K562 (cell line): ENCODE measurements at places on chromosomes 1 and 21. TPM values are rescaled to one million over a fixed set of nuclear protein-coding genes. Genes with fewer than 3 reads are reported as not detected.

GRCh38 chr1:53539711-53540603, 80.8 kb downstream of the DMRTB1 start:
- H3K27me3 ChIP-seq, result peaks cover 23% of the 10 kb centered on the region
- H3K4me3 ChIP-seq, result no peak overlapping the region
- no peak overlapping the region for H3K27ac ChIP-seq
- DNase-seq, result no peak
- H3K4me1 ChIP-seq, result no peaks in the 10 kb centered on the region

GRCh38 chr1:168879896-168880734, 151.1 kb upstream of the DPT start:
- no peak overlapping the region for H3K27ac ChIP-seq
- H3K36me3 ChIP-seq, result no peaks in the 10 kb centered on the region
- no peaks in the 10 kb centered on the region for H3K4me1 ChIP-seq
- H3K27me3 ChIP-seq, result no peaks in the 10 kb centered on the region
- H3K4me3 ChIP-seq, result no peak overlapping the region
- DNase-seq, result no peak

DNA sequence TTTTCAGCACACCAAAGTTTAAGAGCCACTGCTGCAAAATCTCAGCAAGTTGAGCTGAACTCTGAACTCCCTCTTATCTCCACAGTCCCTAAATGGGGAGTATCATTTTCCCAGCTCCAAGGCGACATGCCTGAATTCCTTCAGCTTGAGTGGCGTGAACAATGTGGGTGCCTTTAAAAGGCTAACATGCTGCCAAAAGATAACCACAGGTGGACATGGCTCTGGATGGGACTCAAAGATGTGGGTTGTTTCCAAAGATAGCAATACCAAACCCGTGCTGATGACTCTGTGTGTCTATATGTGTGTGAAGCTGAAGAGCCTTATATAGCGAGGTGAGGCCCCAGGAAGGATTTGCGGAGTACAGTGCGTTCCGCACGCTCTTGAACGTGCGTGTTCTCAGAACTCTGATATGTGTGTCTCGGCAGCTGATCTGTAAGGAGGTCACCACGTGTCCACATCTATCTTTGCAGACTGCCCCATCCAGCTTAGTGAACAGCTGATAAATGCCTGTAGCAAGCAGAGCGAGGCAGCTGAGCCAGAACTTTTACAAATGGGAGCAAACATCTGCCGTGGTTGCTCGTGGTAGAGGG, 189.2 kb downstream of the DYRK1A start:
- H3K36me3 ChIP-seq, result no peaks in the 10 kb centered on the region
- H3K27me3 ChIP-seq, result 0 out of 3 replicates have a peak, but pooled peaks cover 3% of the 10 kb centered on the region

DNA sequence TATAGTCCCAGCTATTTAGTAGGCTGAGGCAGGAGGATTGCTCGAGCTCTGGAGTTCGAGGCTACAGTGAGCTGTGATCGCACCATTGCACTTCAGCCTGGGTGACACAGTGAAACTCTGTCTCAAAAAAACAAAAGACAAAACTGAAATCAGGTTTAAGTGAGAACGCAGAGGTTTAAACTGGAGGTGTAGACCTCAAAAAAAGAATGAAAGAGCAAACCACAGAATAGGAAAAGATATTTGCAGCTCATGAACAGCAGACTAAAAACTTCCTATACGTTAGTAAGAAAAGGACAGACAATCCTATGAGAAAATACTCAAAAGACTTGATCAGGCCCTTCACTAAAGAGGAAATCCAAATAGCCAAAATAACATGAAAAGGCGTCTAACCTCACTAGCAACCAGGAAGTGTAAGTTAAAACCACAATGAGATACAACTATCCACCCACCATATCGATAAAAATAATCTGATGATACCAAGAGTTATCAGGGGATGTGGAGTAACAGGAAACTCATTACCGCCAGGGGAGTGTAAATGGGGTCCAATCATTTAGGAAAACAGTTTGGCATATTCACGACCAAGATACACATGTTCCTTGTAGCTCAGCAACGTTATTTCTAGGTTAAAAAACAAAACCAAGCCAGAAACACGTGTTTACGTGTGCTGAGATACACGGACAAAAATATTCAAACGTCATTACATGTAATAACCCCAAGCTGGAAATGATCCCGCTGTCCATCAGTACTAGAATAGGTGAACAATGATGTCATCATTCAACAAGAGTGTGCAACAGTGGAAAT, 9.8 kb downstream of the TNFRSF9 start:
- no peak overlapping the region for H3K4me3 ChIP-seq
- DNase-seq, result no peak
- H3K27ac ChIP-seq, result no peak overlapping the region
- H3K27me3 ChIP-seq, result peaks cover 45% of the 10 kb centered on the region
- no peaks in the 10 kb centered on the region for H3K4me1 ChIP-seq

DNA sequence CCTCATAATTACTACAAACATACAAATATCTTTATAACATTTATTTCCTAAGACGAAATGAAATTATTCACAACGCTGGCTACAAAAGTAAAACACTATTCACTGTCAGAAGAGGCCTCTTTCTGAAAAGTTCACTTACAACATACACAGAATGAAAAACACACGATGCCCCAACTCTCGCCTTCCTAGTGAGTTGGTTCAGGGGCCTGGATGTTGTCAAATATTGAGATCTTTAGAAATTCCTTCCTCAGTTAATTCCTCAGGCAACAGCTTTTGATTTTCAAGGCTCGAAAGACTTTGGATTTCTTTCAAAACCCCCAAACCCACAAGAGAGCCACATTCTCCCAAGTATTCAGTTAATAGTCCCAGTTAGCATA, 14.2 kb upstream of the KCNE1 start:
- no peak overlapping the region for H3K27ac ChIP-seq
- no peak overlapping the region for H3K4me3 ChIP-seq
- H3K36me3 ChIP-seq, result no peaks in the 10 kb centered on the region
- peaks cover 12% of the 10 kb centered on the region for H3K27me3 ChIP-seq
- no peak for DNase-seq

DNA sequence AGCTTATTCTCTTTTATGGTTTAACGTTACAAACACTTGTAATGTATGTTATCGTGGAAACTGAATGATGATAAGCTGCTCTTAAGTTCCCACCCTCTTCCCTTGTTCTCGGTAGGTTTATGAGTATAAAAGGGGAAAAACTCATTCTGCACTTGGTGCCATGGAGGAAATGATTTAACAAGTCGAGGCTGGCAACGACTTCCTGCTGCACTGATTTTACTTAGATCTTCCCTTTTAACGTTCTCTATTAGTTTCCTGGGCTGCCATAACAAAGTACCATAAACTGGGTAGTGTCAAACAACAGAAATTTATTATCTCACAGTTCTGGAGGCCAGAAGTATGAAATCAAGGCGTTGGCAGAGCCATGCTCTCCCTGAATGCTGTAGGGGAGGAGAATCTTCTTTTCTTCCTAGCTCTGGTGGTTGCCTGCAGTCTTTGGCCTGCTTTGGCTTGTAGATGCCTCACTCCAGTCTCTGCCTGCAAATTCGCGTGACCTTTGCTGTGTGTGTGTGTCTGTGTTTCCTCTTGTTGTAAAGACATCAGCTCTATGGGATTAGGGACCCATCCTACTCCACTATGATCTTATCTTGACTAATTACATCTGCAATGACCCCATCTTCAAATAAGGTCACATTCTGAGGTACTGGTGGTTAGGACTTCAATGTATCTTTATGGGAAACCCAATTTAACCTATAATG, 26.3 kb downstream of the HUNK start:
- H3K4me1 ChIP-seq, result no peaks in the 10 kb centered on the region
- H3K27ac ChIP-seq, result no peak overlapping the region
- DNase-seq, result no peak
- no peak overlapping the region for H3K4me3 ChIP-seq
- peaks cover 32% of the 10 kb centered on the region for H3K27me3 ChIP-seq
- H3K36me3 ChIP-seq, result no peaks in the 10 kb centered on the region

DNA sequence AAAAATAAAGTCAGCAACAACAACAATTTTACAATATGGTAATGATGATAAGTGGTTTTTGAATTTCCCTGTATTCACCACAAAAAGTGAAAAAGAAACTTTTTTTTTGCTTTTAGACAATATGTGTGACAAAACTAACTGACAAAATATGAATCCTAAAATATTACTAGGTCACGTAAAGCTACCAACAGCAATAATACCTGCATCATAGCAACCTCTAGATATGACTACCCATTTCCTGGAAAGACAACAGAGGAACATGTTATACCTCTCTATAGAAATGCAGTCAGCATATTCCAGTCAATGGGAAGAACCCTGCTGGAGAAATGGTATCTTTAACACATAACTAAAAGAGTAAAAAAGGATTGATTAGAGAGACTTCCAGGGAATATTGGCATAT, 73.7 kb downstream of the PDE4B start:
- H3K27me3 ChIP-seq, result no peaks in the 10 kb centered on the region
- H3K27ac ChIP-seq, result no peak overlapping the region
- no peaks in the 10 kb centered on the region for H3K4me1 ChIP-seq
- DNase-seq, result no peak
- no peak overlapping the region for H3K4me3 ChIP-seq

GRCh38 chr1:44436401-44437106, 31.5 kb downstream of the RNF220 start:
- no peak for DNase-seq
- no peak overlapping the region for H3K4me3 ChIP-seq
- no peaks in the 10 kb centered on the region for H3K4me1 ChIP-seq
- H3K36me3 ChIP-seq, result no peaks in the 10 kb centered on the region
- H3K27me3 ChIP-seq, result peaks cover 18% of the 10 kb centered on the region

GRCh38 chr1:41379738-41380130, 18.5 kb downstream of the FOXO6 start:
- no peaks in the 10 kb centered on the region for H3K36me3 ChIP-seq
- no peak overlapping the region for H3K4me3 ChIP-seq
- peaks cover 48% of the 10 kb centered on the region for H3K27me3 ChIP-seq
- DNase-seq, result no peak
- H3K27ac ChIP-seq, result no peak overlapping the region
- 0 out of 3 replicates have a peak, but pooled peaks cover 3% of the 10 kb centered on the region for H3K4me1 ChIP-seq

- no peaks in the 10 kb centered on the region for H3K27me3 ChIP-seq
- no peak overlapping the region for H3K4me3 ChIP-seq
- no peak for DNase-seq
- no peak overlapping the region for H3K27ac ChIP-seq
- no peaks in the 10 kb centered on the region for H3K36me3 ChIP-seq
Measured at GRCh38 chr1:20982316-20982715, 194.4 kb downstream of the EIF4G3 start.

DNA sequence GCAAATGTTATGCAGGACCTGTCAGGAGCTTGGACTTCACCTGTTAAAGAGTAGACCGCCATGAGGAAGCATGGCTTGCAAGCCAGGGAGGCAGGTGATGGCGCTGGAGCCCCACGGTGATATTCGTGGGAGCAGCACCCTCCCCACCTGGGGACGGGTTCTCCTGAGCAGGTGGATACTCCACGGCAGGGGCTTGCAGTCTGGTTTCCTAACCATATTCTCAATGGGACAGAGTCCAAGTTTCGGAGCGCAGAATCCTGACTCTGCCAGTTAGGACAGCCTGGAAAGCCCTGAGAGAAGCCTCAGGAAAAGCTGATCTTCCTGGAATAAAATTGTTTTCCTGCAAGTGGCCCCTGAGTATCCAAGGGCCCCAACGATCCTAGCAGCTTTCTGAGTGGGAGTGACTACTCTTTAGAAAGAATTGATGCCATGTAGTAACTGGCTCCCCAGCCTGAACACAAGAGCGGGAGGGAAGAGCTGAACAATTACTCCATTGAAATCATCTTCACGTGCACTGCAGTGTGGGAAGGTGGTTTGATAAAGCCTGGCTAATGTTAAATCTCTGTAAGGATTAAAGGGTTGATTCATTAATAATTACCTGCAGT, 146.3 kb upstream of the RAB4A start:
- peaks cover 5% of the 10 kb centered on the region; the same call in 1 of the 3 replicates for H3K4me1 ChIP-seq
- H3K36me3 ChIP-seq, result no peaks in the 10 kb centered on the region
- DNase-seq, result no peak
- H3K4me3 ChIP-seq, result no peak overlapping the region

GRCh38 chr21:44012474-44013379, 618 bp downstream of the TRAPPC10 start:
- no peaks in the 10 kb centered on the region; the same call in 2 of the 3 replicates for H3K36me3 ChIP-seq
- H3K4me1 ChIP-seq, result peaks cover 42% of the 10 kb centered on the region
- H3K27ac ChIP-seq, result peak overlapping the region; percentile 93

GRCh38 chr1:206586501-206587445, 25.5 kb downstream of the EIF2D start:
- peaks cover 16% of the 10 kb centered on the region; the same call in 2 of the 3 replicates for H3K4me1 ChIP-seq
- H3K27ac ChIP-seq, result no peak overlapping the region
- DNase-seq, result no peak
- H3K27me3 ChIP-seq, result no peaks in the 10 kb centered on the region
- no peak overlapping the region for H3K4me3 ChIP-seq
- peaks cover 91% of the 10 kb centered on the region for H3K36me3 ChIP-seq

Gene NLRP3
- total RNA-seq, result not detected in 2 replicates

Gene CNKSR1
- 1.6 and 2.0 TPM in 2 replicates for total RNA-seq

Gene PLEKHA6
- total RNA-seq, result 0.29 and 0.33 TPM in 2 replicates

Gene SPOCD1
- 0.22 and 0.71 TPM in 2 replicates for total RNA-seq

Gene OR10Z1
- total RNA-seq, result not detected in 2 replicates

Gene DNAH14
- total RNA-seq, result 81.4 and 88.2 TPM in 2 replicates

Gene KIF17
- 0.11 and 0.47 TPM in 2 replicates for total RNA-seq

Gene HMCN1
- total RNA-seq, result 0.13 and 0.16 TPM in 2 replicates

Gene C1orf56
- total RNA-seq, result 1.1 and 1.3 TPM in 2 replicates

Gene GABRD
- total RNA-seq, result not detected in 2 replicates

Gene TRIM17
- total RNA-seq, result not detected in 2 replicates
